Stimulated activated CD8-positive, alpha-beta memory T cell treated with anti-CD3 and anti-CD28 coated beads, Interleukin-4, amount 100 ng/mL, for 1 hour (primary cell): ENCODE measurements at places on chromosomes 16 and 17.

DNA sequence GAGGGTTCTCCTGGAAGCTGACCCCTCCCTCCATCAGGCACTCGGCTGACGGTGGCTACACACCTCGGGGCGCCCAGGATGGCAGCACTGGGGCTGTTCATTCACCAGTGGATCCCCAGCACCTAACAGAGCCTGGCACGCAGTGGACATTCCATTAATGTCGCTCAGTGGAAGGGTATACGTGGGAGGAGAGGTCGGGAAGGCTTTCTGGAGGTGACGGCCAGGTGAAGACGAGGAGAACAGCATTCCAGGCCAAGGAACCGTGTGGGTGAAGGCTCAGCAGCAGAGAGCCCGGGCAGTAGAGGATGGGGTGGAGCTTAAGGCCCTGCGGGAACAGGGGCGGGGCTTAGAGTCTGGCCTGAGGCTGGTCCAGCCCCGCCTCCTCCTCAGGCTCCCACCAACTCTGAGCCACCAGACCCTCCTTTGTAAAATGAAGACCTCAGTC is 2.5 kb upstream of the HS3ST6 start:
- DNase-seq: no peak

GRCh38 chr17:57559226-57559625 is 185.9 kb downstream of the CCDC182 start:
- no peak for DNase-seq

DNA sequence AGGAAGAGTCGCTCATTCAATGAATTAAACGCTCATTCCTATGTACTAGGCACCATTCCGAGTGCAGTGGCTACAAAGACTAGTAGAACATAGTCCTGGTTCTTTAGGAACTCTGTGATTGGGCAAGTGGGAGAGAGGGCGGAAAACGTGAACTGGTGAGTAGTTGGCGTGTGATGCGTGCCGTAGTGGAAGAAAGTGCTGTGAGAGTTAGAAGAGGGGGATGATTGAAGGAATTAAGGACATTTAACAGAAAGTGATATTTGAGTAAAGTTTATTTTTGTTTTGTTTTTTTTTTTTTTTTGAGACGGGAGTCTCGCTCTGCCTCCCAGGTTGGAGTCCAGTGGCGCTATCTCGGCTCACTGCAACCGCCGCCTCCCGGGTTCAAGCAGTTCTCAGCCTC is 7.9 kb upstream of the SLFN14 start:
- DNase-seq: no peak

DNA sequence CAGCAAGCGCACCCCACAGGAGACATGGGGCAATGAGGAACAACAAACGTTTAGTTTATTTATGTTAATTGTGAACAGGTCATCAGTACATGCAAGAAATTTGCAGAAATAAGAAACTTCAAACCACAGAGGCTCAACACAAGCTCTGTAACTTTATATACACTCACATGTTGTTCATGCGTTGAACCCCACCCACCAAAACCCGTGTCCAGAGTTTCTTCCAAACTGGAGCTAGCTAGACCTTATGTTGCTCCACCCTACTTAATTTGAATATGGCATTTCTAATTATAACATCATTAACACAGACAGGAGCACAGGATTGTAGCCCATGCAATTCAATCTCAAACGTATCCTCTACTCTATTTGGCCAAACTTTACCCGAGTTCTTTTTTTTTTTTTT is 192.1 kb downstream of the ZNF18 start:
- DNase-seq: no peak

DNA sequence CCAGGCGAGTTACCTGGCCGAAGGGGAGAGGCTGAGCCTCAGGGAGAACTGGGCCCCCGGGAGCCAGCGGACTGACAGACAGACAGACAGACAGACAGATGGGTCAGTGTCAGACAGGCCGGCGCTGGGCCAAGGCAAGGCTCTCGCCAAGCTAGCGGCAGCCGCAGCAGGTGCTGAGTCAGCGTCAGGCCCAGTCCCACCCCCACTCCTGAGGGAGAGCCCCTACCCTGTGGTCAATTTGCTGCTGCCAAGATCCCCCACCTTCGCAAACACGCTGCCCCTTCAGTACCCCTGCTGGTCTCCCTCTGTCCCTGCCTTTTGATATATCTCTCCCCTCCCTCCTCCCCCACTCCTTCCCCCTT is 1.5 kb downstream of the FGF11 start:
- DNase-seq: no peak

DNA sequence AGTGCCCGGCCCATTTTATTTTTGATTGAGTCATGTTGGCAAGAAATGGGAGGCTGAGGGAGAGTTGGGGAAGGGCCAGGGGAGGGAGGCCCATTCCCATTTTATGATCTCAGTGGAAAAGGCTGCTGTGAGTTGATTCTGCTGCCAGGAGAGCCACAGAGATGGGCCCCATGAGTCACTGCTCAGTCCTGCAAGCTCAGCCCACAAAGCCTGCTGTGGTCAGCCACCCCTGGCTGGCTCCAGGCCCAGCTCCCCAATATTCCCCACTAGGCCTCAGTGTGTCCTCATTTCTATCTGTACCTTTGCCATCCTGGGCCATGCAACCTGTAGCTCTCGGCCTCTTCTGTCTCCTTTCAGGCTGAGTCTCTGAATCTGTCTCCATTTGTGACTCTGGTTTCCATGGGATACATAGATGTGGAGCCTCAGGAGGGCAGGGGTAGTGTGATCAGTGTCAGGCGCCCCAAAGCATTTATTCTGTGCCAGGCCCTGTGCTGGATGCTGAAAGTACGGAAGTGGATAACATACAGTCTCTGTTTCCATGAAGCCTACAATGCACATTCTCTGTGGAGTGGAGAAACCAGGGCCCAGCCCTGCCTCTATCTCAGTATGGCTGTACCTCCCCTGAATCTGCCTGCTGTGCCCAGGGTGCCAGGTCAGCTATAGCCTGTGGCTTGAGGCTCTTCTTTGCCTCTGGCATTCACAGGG is 1.9 kb upstream of the PLEKHG4 start:
- DNase-seq: no peak

DNA sequence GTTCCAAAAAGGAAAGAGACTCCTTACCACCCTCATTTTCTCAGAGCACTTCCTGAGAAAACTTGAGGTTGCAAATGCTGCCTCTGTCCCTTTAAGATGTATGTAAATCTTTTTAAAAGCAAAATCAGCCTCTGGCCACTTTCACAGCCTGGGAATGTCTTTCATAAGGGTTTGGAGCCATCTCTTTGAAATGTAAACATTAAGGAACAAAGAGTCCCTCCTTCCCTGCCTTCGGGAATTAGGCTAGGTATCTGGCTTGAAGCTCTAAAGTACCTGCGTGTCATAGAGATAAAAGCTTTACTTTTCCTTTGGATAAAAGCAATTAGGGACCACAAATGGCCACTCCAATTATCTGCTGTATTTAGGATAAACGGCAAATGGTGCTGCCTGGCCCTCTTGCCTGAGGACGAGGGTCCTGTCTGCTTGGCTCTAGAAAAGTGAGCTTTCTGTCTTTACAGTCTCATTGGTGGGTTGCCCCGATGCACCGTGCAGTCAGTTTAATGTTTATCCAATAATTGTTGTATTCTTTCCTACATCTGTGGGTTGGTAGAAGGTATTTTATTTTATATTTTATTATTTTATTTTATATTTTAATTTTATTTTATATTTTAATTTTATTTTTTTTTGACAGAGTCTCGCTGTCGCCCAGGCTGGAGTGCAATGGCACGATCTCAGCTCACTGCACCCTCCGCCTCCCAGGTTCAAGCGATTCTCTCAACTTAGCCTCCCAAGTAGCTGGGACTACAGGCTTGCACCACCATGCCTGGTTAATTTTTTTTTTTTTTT is 23.9 kb downstream of the NLRC3 start:
- DNase-seq: no peak

- DNase-seq: no peak
Observed at GRCh38 chr17:62735044-62735651, 73.0 kb downstream of the MARCHF10 start.

GRCh38 chr16:22413819-22414218 is 39.4 kb upstream of the CDR2 start:
- no peak for DNase-seq

- DNase-seq: no peak
Observed at GRCh38 chr17:19771971-19772630, 24.0 kb upstream of the ALDH3A1 start.

- no peak for DNase-seq
Observed at GRCh38 chr16:3596101-3596861, 15.1 kb downstream of the SLX4 start.

DNA sequence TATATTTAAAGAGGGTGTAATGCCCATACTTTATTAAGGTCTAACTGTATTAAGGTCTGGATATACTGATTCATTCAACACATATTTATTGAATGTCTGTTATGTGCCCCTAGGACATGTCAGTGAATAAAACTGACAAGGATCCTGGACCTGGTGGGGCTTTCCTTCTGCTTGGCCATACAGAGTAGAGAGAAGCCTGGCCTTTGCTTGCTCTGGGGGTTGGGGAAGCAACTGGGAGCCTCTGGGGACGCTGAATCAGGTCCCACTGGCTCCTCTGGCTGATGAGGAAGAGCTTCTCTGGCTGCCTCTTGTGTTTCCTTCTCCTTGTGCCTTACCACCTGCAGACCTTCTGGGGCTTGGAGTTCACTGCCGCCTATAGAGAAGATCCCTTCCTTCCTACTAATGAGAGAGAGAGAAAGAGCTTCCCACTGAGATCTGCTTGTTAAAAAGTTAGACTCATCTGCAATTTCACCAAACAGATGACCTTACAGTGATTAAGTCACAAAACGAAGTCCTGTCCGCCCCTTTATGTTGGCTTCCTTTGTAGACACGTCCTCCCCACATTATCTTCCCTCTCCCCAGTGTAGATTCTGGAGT is 49.7 kb downstream of the MSI2 start:
- DNase-seq: no peak

DNA sequence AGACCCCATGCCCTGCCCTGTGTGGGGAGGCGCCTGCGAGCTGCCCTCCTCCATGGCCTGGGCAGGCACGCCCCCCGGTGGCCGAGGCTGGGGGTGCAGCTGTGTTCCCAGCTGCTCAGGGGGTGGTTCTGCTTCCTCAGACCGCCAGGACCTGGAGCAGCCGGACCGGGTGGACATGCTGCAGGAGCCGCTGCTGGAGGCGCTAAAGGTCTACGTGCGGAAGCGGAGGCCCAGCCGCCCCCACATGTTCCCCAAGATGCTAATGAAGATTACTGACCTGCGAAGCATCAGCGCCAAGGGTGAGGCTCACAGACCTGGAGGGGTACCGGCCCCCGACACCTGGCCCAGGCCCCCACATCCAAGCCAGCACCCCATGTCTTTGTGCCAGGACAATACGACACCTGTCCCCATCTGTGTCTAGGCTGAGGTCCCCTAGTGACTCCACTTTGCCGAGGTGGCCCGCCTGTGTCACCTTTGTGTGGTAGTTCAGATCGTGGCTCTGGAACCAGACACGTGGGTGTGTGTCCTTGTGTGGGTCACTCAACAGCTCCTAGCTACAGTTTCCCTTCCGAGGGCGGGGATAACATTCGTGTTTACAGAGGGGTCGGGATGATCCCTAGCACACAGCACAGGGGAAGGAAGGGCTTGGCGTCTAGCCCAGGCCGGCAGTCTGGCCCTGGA is 9.3 kb downstream of the GJD3 start:
- peak; percentile 54 for DNase-seq

- DNase-seq: no peak
Observed at GRCh38 chr16:49806446-49806845, 49.5 kb downstream of the ZNF423 start.

- DNase-seq: no peak
Observed at GRCh38 chr17:39626171-39627046, at the start of gene PPP1R1B. TSS of gene PPP1R1B (plus strand) at chr17:39626952. CDS start at chr17:39627393, 441 bp downstream.

DNA sequence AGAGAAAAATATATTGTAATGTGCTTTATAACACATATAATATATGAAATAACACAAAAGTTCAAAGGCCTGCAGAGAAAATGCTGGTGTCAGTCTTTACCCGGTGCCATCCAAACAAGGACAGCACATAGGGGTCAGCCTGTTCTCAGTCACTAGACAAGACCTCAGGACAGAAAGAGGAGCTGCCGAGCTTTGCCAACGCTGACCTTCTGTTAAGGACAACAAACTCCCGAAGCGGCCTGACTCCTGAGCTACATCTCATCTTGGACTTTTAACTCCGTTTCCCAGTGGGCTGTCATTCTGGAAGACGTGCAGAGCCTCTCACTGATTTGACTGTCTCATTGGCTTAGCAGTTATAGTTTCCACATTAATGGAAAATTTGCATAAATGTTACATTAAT is 6.9 kb downstream of the ELAC2 start:
- DNase-seq: no peak

- DNase-seq: no peak
Observed at GRCh38 chr17:28612936-28613872, 781 bp downstream of the RSKR start.

- no peak for DNase-seq
Observed at GRCh38 chr16:75593825-75594820, 27.9 kb downstream of the GABARAPL2 start.

DNA sequence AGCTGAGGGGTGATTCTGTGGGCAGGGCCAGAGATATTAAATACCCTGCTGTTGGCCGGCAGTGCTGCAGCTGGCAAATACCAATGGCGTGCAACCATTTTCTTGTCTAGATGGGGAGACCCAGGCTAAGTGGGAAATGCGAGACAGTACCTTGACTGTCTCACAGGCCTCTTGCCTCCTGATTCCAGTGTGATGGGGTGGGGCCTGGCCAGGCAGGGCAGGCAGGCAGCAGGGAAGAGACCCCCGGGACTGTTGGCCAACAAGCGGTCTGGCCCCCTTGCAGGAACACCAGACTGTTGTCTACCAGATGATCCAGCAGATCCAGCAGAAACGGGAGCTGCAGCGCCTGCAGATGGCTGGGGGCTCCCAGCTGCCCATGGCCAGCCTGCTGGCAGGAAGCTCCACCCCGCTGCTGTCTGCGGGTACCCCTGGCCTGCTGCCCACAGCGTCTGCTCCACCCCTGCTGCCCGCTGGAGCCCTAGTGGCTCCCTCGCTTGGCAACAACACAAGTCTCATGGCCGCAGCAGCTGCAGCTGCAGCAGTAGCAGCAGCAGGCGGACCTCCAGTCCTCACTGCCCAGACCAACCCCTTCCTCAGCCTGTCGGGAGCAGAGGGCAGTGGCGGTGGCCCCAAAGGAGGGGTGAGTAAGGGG is 5.7 kb upstream of the CISD3 start:
- DNase-seq: no peak

DNA sequence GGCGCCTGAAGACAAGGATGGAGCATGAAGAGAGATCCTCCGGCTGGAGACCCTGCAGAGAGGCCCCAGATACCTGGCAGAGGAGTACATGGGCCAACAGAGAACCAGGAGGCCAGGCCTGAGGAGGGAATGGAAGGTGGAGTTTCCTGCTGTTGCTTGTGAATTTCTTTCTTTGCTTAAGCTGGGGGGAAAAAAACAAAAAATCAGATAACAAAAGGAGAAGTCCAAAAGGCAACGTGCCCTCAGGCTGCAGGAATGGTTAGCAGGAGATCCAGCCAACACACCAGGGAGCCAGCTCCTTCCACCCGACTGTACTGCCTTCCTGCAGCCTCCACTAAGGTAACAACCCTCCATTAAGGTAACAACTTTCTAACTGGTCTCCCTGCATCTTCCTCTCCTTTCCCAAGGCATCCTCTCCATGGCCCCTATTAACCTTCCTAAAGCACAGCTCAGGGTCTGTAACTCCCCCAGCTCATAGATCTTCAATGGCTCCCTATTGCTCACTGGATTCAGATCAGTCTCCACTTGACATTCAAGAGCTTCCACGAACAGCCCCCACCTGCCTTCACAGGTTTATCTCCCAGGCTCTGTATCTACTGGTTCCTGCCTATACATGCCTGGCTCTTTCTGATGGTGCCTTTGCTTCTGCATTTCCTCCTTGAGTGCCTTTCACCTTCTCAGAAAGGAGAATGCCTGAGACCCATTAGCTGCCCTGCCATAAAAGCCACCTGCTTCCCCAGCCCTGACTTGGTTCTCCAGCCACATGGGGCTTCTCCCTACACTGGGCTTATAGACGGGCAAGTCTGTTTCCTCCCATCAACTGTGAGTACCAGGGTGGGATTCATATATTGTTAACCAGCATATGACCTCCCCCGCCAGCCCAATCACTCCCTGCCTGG is 725 bp upstream of the ARL5C start:
- DNase-seq: no peak
